DMS79 treated with DMSO at 0.1 percent for 48 hours (cell line): ENCODE measurements at places on chromosomes 4 and X.

- DNase-seq, result peak; percentile 32
These were observed 104.2 kb upstream of the ADRA2C start for GRCh38 chr4:3661989-3662388.

DNA sequence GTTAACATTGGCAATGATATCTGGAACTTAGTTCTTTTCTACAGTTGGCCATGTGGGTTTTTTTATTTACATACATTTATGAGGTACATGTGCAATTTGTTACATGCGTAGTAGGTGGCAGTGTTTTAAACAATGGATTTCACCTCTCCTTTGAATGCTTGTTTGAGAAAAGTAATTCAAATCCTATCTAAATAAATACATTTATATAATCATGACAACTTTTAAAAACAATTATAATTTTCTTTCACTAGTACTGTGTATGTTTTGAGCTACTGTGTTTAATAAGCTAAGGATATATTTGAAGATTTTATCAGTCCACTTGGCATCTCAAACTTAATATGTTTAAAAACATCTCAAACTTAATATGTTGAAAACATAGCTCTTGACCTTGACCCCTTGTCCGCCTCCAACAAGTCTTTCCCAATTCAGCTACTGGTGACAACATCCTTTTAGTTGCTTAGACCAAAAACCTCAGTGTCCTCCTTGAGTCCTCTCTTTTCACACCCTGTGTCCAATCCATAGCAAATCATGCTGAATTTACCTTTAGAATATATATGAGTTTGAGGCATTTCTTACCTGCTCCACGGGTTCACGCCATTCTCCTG, 14.5 kb downstream of the GUCY1B1 start:
- DNase-seq, result no peak

GRCh38 chr4:156999175-156999517, 27.5 kb upstream of the PDGFC start:
- DNase-seq, result peak; percentile 18

- DNase-seq, result no peak
These were observed 89.7 kb upstream of the NDP start for GRCh38 chrX:44062840-44063239.

GRCh38 chr4:73904491-73904890, 35.3 kb downstream of the CXCL1 start:
- no peak for DNase-seq

GRCh38 chrX:40083120-40083978, 14.4 kb downstream of the BCOR start:
- DNase-seq, result no peak

DNA sequence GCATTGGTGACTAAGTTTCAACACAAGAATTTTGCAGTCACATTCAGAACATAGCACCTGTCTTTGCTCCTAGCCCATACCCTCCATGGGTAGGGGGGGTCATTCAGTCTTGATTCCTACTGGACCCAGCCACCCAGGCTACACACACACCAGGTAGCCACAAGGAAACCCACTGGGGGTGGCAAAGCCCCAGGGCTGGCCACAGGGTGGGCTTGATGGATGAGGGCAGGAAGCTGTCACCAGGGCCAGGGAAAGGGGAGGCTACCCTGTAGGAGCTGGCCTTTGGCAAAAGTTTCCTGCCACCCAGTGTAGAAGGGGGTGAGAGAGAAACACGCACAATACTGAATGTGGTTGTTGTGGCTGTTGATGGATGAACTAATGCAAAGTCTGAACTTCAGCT, 74.5 kb upstream of the NKX1-1 start:
- DNase-seq, result no peak

DNA sequence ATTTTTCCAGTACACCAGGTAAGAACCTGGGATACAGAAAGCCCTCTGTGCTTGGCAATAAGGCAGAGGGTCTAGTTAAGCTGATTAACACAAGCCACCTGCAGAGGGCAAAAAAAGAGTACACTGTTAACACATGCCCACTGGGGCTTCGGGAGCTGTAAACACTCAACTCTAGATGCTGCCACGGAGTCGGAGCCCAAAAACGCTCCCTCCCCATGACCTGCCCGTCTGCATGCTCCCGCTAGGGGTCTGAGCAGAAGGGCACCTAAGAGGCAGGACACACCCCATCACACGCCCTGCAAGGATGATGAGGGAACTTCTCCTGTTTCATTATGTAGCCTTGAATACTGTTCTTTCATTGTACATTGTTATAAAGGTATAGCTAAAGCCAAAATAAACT, 715.6 kb upstream of the AADAT start:
- DNase-seq, result no peak

DNA sequence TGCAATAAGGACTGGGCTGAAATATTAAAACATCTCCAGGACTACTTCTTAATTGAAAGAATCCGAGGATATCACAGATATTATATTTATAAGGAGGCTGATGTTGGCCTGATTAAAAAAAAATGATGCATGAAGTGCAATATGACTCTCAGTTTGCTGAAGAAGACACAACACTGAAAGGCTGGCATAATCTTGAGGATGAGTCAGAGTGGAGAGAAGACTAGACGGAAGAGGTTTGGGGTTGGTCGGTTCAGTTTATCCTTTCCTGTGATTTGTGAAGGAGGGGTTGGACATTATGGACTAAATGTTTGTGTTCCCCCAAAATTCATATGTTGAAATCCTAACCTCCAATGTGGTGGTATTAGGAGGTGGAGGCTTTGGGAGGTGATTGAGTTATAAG, 170.3 kb downstream of the CORIN start:
- no peak for DNase-seq

- no peak for DNase-seq
These were observed 184.6 kb downstream of the UGT8 start for GRCh38 chr4:114783215-114783595.

DNA sequence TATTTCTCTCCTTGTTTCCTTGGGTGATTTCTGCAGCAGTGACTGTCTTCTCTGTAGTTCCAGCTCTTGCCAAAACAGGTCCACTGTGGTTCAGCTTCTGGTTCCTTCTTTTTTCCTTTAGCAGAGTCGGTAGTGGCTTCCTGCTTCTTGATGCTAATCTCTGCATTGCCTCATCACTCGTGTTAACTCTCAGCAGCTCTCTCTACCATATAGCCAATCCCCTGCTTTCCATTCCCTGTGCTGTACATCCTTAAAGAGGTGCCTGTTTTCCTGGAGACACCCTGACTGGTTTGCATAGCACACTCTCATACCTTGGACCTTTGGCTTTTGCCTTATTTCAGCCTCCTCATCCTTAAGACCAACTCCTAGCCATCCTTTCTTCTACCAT, 191.2 kb upstream of the LNX1 start:
- DNase-seq, result no peak

- DNase-seq, result no peak
These were observed 324.1 kb upstream of the DIPK2B start for GRCh38 chrX:45524805-45525204.

DNA sequence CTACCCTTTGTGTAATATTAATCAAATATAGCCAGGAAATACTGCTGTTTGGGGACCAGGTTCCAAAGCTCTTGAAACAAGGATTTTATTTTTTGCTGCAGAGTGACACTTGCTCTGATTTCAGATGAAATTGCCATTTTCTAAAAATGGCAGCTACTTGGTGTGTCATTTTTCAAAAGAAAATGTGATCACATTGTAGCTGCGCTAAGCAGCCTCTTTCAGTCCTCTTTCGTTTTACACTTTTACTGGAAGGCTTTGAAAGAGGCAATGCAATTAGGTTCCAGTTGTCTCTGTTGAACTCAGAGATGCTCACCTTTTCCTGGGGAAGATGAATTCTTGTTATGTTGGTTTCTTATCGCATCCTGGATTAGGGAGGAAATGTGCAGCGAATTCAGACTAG, 85.1 kb downstream of the CT47B1 start:
- DNase-seq, result no peak

- DNase-seq, result no peak
These were observed 57.3 kb downstream of the KLF8 start for GRCh38 chrX:56289449-56289848.

DNA sequence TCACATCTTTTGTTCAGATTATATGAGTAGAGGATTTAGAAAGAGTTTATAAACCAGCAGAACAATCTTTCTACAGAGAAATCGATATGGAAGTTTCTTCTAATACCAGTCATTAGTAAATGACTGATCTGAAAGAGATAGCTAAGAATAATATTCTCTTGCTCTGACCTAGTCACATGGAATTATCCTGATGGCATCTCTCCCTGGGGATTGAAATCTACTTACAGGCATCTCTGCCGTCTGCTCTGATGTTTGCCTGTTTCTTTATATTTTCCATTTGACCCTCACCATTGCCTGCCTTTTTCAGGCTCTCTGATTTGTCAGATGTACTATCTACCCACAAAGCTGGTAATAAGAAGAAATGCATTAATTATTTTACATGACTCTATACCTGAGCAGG, 1157.3 kb downstream of the PCDH7 start:
- DNase-seq, result no peak

- no peak for DNase-seq
These were observed 41.8 kb downstream of the QDPR start for GRCh38 chr4:17469931-17470674.

GRCh38 chrX:109902665-109903064, 100.2 kb upstream of the TMEM164 start:
- DNase-seq, result no peak

GRCh38 chrX:110051559-110051958, 48.6 kb downstream of the TMEM164 start:
- DNase-seq, result no peak

- no peak for DNase-seq
These were observed 14.4 kb downstream of the SHROOM4 start for GRCh38 chrX:50799531-50799961.

- no peak for DNase-seq
These were observed 151.9 kb upstream of the PLAC1 start for GRCh38 chrX:134810211-134810610.

- DNase-seq, result no peak
These were observed 335.4 kb downstream of the DHX15 start for GRCh38 chr4:24248674-24249630.

DNA sequence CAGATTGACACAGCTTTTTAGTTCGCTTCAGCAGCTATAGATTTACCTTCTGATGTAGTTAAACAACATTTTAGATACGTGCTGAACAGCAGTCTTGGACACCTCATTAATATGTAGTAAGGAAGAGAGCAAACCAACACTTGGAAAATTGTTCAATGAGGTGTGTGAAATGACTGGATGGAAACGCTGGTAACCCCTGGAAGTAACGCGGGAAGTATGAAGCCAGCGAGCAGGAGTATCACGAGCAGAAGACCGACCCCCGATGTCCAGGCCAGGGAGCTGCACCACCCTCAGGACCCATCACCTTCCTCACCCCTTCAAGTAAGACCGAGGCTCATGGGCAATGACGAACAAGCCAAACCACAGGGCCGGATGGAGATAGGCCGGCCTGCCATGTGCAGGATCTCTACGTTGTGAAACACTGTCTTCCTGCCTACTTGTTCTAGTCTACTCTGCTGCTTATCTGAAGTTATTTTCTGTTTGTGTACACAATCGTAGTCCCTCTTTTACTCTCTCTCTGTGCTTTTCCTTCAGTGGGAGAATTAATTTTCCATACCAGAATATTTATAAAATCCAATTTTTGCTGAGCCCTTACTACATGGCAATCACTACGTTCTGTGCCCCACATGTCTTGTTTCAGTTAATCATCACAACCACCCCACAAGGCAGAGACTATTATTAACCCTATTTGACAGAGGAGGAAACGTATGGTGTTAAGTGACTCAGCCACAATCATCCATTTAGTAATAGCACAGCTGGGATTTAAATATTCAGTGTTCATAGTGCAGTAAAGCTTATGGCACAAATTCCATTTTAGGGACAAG, 221.7 kb downstream of the APBB2 start:
- DNase-seq, result no peak

- DNase-seq, result no peak
These were observed 1.7 kb downstream of the EVC2 start for GRCh38 chr4:5706486-5707290.

DNA sequence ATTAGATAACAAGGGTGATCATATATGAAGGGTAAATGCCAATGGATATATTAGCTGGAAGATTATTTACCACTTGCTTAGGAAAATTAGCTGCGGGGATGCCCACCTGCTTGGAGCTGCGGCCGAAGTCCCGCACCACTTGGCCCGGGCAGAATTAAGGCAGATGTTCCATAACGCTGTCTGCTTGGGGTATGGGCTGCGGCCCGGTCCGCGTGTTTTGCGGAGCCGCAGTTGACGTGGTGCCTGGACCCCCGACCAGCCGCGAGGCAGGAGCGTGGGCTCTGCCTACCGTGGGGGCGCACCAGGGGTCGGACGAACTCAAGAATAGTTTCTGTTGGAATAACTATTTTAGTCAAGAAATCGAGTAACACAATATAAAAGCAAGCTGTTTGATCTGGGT, 235.2 kb downstream of the CPXCR1 start:
- no peak for DNase-seq

DNA sequence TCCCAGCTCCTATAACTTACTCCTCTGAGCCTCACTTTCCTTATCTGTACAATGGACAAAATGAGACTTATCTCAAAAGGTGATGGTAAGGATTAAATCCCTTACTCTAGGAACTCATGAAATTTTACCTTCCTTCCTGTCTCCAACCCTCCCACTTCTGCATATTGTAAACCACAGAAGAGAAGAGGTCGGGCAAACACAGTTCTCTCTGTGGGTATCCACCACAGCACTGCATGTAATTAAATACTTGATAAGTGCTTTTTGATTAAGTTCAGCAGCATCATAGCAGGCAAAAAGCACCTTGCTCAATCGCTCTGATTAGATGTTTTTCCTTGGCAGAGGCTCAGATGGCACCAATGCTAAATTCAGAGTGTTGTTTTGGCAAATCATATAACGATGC, 17.3 kb upstream of the TMEM192 start:
- no peak for DNase-seq

DNA sequence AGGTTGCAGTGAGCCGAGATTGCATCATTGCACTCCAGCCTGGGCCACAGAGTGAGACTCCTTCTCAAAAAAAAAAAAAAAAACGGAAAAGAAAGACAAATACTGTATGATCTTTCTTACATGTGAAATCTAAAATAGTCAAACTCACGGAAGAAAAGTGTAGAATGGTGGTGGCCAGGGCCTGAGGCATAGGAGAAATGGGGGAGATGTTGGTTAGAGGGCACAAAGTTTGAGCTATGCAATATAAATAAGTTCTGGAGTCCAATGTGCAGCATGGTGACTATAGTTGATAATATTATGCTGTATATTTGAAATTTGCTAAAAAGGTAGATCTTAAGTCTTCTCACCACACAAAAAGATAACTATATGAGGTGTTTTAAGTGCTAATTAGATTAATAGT, 1.3 kb upstream of the FGA start:
- DNase-seq, result no peak

GRCh38 chr4:142297313-142297712, 548.8 kb downstream of the INPP4B start:
- no peak for DNase-seq

DNA sequence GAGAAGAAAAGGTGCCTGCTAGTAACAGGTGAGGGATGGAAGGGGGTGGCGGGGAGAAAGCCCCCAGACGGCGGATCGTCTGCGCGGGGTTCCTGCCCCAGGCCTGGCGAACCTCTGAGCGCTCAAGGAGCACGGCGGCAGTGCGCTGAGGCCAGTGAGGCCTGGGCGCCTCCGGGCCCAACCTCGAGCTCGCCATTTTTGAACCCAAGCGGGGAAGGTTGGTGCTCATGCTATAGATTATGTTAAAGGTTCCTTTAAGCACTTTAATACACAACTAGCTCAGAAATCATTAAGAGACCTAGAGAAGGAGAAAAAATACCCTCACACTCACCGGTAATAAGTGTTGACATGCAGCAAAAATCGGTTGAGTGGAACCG, 7.9 kb downstream of the PITX2 start:
- DNase-seq, result no peak

- DNase-seq, result no peak
These were observed 46.8 kb downstream of the PSAPL1 start for GRCh38 chr4:7387925-7388324.
